ENCODE measurements at places on chromosomes 3 and 15.

DNA sequence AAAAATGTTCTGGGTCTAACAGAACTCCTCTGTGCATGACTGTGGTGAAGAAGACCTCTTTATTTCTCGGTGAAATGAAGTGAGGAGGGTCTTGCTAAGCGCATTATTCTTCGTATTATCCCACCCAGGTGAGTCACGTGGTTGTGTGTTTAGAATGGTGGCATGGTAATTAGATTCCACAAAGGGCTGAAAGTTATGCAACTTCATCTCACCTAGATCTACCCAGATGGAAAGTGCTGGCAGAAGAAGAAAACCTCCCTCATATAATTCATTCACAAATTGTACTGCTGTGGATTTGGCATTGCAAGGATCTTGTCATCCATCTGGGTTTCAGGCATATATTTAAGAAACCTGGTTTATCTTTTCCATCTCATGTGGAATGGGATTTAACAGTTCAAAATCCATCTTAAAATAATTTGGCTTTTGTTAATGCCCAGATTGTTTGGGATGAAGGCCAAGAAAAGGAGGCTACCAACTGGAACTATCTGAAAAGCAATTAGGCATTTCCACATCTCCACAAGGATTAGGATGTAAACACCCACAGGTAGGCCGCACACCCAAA lies 175.3 kb downstream of the PLCL2 start:
- no peak for DNase-seq

- no peak for DNase-seq
Measured at GRCh38 chr15:75067123-75067830, 43.9 kb downstream of the PPCDC start.

- DNase-seq = peak; percentile 70
Measured at GRCh38 chr3:172104471-172105072, 65.2 kb downstream of the FNDC3B start.

GRCh38 chr3:24401811-24402185 lies 92.9 kb downstream of the THRB start:
- DNase-seq = no peak

DNA sequence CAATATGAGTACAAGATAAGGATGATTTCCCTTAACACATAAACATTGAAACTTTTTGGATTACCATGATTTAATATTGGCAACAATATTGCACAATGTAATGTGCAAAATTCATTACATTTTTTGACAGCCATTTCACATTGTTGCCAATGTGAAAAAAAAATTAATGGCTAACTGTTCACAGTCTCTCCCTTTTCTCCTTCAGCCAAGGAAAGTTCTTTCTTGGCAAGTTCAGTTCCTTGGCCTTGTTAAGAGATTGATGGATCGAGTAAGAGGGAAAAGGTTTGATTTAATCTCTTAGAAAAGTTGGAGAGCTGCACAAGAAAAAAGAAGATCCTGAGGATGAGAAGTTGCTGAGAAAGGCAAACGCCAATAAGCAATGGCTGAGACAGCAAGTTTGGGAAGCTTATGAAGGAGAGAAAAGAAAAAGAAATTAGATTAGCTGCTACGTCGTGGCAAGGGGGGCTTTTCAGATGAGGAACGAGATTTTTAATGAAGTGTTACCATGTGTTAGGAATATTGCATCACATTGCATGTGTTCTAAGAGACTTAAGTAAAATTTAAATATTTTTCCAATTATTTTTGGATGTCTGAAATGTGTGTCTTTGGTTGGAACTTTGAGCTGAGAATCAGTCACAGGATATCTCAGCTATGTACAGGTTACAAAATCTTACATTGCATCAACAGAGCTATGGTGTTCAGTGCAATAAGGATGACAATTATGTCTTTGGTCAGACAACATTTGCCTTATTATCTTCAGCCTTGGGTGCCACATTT lies 61.4 kb upstream of the ZNF280D start:
- DNase-seq = no peak

DNA sequence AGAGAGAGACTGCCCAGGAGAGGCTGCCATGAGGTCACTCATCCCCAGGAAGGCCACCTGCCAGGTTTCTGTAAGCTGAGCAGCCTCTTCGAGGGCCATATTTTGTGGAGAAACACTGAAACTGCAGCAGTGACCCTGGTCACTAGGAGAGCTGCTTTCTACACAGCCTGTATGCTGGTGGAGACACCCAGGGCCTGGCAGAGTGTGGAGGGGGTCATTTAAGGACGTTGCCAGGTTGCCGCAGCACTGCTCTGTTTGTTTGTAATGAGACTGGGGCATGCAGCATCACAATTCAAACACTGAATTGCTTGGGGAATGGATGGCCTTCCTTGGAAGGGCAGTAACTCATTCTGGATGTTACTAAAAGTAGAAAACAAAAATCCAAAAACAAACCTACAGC lies 104.9 kb upstream of the TRIM42 start:
- no peak for DNase-seq

- DNase-seq = peak; percentile 26
Measured at GRCh38 chr3:27960133-27960532, 238.0 kb upstream of the EOMES start.

DNA sequence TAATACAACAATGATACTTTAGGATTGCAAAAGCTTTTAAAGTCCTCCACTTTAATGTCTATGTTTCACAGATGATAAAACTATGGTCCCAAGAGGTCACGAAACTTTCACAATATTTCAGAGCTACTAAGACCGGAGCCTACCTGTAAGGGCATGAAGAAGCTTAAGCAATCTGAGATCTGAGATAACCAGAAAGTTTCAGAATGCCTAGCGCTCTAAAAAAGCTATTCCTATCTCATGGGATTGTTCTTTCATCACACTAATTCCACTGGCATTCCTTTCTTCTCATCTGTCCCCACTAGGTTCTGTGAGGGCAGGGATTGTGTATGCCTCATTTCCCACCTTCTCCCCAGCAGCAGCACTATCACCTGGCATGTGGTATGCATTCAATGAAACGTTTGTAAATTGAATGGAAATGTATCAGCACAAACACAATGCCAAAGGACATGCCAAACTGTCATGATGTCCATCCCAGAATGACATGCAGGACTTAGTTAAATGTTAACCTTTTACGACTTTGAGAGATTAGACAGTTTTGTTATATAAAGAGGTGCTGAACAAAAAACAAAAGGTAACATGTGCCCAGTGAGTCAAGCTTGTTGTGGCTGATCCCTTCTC lies 104.7 kb upstream of the NR2F2 start:
- peak; percentile 18 for DNase-seq
